ENCODE measurements at places on chromosomes 13 and 19.
A peak's percentile ranks its signal among the peaks of the same experiment; 100 is the strongest.

DNA sequence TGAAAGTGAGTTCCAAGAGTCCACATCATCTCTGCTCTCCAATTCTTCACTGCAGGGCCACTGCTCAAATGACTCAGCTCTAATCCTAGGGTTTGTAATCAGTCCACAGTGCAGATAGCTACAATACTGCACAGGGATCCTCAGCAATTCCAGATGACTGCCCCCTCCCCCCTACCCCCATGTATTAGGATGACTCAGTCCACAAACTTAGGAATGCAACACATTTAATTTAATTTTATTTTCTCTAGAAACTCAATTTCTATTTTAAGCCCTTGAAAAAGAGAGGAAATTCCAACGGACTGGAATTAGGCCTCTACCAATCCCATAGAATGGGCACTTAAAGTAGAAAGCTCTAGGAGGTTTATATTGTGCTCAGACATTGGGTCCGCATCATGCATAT is 173.8 kb upstream of the SOX21 start:
- no peak for DNase-seq

- DNase-seq = no peak
These were observed 8.0 kb upstream of the POU2F2 start for GRCh38 chr19:42140125-42140754.

- peak; percentile 58 for DNase-seq
These were observed 21.2 kb downstream of the PCID2 start for GRCh38 chr13:113187263-113187669.

- DNase-seq = no peak
These were observed 2.4 kb downstream of the KLK1 start for GRCh38 chr19:50821248-50821612.

GRCh38 chr19:1850809-1851653 is 2.7 kb upstream of the REXO1 start:
- no peak for DNase-seq

DNA sequence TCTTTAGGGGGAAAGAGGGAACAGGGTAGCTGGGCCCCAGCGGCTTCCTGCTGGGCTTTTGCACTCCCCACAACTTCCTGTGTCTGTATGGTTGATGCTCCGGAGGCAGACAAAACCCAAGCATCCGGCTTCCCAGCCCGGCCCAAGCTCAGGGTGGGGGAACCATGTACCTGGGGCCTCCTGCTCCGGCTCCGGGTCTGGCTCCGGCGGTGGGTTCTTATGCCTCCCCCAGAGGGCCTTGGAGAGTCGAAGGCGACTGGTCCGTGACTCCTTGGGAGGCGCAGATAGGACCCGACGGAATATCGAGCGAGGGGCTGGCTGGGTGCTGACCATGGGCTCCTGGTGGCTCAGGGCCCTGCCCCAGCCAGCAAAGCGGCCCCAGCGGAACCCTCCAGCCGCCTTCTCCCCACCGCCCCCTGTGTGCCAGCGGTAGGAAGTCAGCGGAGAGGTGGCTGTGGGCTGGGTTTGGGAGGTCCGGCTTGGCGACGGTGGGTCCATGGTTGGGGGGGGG is 428 bp downstream of the RASAL3 start:
- DNase-seq = peak; percentile 66

- no peak for DNase-seq
These were observed 176.4 kb downstream of the ITGBL1 start for GRCh38 chr13:101628900-101629299.
